ENCODE measurements at places on chromosomes 5 and 9.
A peak's percentile ranks its signal among the peaks of the same experiment; 100 is the strongest.

- no peak for DNase-seq
These were observed 29.4 kb upstream of the SPATA31E1 start for GRCh38 chr9:87853302-87853701.

GRCh38 chr9:91106415-91107081 is 255.2 kb downstream of the AUH start:
- DNase-seq, result no peak

GRCh38 chr9:38035873-38036272 is 33.2 kb downstream of the SHB start:
- no peak for DNase-seq

GRCh38 chr5:9624196-9624947 is 5.8 kb downstream of the TAS2R1 start:
- DNase-seq, result no peak

- DNase-seq, result no peak
These were observed 2.8 kb upstream of the SARDH start for GRCh38 chr9:133740911-133741310.

- DNase-seq, result no peak
These were observed 38.5 kb upstream of the STX17 start for GRCh38 chr9:99867968-99868367.

GRCh38 chr9:100083448-100084127 is 15.2 kb downstream of the ERP44 start:
- no peak for DNase-seq

DNA sequence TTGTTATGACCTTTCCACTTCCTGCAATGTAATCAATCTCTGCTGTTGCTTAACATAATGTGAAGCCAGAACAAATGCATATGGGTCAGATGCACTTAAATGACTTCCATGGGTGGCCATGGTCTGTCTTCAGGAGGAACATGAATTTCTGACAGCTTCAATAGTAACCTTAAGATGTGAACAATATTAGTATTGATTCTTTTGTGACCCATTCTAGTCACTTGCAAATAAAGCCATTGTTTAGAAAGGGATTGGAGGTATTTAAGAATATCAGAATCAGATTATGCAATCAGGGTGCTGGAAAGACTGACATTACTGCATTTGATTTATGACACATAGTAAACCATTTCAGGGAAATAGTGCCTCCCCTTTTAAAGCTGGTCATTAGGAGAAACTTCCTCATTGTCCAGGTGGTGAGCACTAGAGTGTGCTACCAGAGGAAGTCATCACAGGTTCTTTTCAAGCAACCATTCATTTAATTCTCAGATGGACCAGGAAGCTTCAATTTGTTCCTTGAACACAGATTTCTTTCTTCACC is 32.1 kb downstream of the GRIN3A start:
- no peak for DNase-seq

DNA sequence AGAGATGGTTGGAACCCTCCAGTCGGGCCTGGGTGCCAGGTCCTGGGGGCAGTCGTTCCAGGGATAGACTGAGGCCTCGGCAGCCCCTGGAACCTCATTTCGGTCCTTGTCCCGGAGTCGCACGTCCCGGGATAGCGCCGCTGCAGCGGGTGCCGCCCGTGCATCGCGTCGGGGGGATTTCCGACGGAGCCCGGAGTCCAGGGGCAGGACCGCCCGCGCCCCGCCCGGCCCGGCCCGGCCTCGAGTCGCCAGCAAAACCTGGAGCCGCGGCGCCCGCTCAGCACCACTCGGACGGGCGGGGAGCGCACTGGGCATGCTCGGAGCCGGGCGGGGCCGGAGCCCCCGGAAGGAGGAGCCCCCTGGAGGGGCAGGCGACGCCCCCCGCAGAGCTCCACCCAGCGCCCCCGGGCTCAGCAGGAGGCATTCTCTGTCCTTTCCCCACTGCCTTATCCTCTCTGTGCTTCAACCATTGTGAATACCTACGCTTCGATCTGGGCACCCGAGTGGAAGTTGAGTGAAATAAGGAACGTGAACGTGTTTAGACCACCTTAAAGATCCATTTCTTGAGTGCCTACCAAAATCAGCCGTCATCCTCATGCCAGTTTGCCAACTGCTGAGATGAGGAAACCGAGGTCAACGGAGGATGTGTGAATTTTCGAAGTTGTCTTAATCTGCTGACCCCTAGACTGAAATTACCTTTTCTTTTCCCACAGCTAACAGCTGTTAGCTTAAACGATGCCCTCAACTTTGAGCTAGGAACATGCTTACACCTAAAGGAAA is 1.7 kb upstream of the PTPN3 start:
- peak; percentile 30 for DNase-seq

DNA sequence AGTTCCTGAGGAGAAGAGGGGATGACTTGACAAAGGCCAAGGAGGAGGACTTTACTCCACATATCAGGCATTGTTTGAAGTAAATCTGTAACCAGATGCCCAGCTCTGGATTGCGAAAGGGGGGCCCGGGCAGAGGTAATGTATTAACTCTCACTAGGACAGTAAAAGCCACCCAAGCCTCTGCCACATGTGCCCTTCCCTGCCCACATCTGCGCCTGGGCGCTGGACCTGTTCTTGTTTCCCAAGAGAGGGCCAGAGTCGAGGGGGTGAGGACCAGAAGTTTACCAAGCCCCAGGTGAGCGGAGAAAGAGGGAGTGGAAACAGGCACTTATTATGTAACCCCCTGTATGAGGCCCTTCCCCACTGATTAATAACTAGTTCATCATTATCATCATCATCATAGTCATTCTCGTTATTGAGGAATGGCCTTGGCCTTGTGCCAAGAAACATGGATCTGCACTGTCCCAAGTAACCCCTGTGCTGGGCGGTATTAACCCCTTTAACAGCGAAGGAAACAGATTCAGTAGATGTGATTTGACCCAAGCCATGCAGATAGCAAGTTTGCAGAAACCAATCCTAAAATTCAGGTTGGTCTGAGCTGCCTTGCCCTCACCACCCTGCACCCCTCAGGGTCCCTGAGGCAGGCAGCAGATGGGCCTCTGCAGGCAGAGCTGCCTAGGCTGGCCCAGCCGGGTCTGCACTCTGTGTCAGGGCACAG is at the start of gene SLC23A1:
SLC23A1 (minus strand) TSS at position 23 of the 718 bp plus-strand sequence. CDS start 44 bp downstream, outside the sequence.
- DNase-seq, result no peak

DNA sequence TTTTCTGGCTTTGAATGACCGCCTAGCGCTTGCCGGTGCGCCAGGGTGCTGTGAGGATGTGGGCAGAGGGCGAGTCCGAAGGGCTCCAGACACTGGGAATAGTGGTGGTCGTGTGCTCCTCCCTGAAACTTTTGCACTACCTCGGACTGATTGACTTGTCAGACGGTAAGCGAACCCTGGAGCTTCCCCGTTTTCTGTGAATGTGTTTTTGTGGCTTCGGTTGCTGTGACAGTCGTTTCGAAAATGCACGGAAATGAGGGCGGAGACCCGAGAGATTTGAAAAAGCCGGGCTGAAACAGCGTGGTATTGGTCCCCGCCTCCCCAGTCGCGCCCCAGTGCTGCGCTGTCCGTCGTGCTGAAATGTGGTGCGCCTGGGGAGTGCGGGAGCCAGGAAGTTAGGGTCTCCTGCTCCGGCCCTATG is 102.5 kb upstream of the GABRP start:
- peak; percentile 77 for DNase-seq

DNA sequence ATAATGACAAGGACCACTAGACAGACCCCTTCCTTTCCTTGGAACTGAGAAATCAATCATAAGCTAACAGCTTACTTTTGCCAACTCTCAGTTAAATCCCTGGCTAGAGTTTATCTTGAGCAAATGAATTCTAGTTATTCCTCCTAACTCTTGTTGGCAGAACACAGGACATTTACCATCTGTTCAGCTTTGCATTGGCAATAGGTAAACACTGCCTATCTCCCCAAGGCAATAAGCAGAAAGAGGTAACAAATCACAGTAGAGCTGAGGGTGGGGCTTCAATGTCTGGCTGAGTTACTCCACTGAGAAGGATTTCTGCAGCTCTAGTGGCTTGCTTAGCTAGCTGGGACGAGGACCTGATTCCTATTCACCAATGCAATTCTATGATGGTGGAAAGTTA is 503.3 kb upstream of the GRIA1 start:
- no peak for DNase-seq

- no peak for DNase-seq
These were observed 116.1 kb downstream of the KDM4C start for GRCh38 chr9:6873857-6874256.

GRCh38 chr5:31361234-31361633 is 167.7 kb downstream of the CDH6 start:
- DNase-seq, result no peak

DNA sequence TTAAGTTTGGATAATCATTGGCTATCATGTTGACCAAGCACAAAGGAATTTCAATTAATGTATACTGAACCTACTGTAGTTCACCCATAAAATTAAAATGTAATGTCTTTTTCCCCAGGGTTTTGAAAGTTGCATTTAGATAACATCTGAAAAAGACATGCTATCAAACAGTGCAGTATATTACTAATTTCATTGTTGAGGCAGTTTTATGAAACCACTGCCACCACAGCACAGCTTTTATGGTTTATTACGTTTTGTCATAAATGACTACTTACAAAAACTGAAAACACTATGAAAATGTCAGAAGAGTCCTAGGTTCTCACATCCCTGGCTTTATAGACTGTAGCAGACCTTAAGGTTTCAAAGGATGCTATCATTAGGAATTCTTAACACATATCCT is 32.0 kb upstream of the HAPLN1 start:
- DNase-seq, result no peak

GRCh38 chr9:137316012-137316981 is 14.2 kb upstream of the NRARP start:
- DNase-seq, result no peak

DNA sequence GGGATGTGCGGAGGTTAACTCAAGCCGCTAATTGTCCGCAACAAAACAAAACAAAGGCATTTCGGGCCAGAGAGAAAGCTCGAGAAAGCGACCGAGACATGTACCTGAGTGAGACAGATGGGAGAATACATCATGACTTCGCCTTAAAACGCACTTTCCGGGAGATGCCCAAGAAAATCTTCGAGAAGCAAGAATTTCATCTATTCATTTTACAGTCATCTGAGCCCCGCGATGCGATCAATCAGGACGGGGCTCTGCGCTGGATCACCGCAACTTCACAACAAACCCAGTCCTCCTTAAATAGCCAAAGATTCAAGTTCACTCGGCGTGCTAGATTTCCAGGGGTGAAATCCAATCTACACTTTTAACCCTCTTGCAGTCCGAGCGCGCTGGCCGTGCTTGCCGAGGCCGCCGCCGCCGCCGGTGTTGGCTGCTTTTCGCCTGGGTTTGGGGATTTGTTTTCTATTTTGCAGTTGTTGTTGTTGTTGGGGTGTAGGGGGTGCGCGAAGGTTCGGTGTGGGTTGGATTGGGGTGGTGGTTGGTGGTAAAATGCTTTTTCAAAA is 482 bp downstream of the NFIB start:
- DNase-seq, result no peak

Data from neuronal stem cell (in vitro differentiated cells).